ENCODE measurements at places on chromosomes 2 and 18.

DNA sequence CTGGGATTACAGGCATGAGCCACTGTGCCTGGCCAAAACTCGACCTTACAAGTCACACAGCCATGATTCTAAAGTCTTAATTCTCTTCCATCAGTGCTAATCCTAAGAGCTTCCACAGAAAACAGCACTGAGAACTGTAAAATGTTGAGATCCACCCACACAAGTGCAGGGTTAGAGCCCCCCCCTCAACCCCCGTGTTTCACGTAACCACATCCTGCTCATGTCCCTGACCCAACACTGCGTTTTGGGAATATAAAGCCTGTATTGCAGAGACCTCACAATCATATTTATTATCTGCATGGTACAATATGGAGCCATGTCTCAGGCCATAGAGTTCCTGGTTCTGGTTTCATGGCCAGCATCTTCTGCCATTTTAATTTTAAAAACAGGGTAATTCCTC, 110.8 kb downstream of the GBX2 start:
- DNase-seq = no peak

GRCh38 chr2:238652771-238653157, 195.1 kb upstream of the TWIST2 start:
- DNase-seq = no peak

DNA sequence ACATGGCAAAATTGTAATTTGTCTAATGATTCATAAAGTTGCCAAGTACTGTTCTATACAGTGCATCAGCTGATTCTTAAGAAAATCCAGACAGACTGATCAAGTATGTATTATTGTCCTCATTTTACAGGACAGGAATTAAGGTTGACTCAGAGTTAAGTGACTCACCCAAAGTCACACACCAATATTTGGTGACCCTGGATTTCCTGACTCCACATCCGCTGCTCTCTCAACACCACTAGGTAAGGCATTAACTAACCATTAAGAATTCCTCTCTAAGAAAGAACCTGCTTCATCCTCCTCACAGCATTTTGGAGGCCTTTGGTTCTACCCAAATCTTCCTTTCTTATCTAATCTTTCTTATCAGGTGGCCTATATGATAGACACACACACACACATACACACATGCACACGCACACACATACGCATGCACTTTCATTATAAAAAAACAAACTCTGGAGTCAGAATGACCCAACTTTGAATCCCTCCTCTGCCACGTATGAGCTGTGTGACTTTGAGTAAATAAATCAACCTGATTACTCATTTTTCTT, 150.8 kb downstream of the ANKRD44 start:
- no peak for DNase-seq

DNA sequence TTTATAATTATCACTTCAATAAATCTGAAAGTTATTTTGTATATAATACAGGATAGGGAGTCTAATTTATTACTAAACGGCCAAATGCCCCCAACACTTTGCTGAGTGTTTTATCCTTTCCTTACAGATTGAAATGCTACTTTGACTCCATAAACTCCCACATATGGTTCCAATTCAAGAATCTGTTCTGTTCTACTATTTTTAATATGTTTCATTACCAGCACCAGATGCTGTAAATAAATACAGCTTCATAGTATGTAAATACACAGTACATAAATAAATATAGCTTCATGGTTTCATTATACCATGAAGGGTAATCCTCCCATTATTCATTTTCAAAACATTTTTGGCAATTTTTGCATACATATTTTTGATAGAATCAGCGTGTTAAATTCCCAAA, 34.0 kb upstream of the MREG start:
- DNase-seq = no peak

DNA sequence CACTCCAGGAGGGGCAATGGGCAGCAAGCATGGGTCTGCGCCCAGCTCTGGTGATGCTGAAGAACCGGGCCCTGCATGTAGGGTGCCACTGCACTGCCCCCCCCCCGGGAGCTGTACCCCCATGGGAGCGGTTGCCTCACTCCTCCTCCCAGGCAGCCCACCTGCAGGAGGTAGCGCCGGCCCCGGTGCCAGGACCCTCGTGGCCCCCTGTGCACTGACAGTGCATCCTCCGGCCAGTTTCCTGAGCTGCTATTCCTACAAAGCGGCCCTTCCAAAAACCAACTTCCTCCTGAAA, 109.4 kb downstream of the ZNF516 start:
- DNase-seq = no peak

- DNase-seq = no peak
Observed at GRCh38 chr2:13462464-13462863, 745.7 kb downstream of the TRIB2 start.

DNA sequence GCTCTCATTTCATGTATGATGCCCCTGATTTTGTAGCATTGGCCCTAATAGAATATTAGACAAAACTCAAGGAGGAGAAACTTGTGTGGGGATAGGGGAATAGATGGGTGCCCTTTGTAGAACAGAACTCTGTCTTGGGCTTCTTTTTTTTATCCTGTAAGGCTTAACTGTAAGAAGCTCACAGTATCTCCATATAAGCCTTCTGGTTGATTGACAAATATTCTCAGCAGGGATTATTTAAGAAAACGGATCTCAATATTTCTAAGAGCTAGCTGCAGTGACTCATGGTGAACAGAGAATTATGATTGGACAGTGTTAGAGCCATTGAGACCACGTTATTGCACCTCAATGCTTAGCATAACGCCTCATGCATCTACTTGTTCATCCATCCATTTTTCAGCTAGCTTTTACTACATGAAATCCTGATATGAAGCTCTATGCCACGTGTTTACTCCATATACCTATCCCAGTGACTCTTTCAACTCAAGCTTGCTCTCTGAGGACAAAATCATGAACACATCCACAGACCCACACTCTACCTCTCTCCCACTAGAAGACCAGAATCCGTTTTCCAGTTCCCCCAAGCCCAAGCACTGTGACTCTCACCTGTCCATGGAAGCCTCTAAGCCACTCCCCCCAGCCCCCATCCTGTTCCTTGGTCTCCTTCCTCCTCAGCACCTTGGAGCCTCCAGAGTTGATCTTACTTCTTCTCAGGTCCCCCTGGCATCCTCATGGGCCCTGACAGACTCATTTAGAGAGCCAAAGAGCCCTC, 99.2 kb downstream of the BCL2L11 start:
- no peak for DNase-seq

GRCh38 chr2:100707016-100707947, 112.7 kb upstream of the NPAS2 start:
- no peak for DNase-seq

DNA sequence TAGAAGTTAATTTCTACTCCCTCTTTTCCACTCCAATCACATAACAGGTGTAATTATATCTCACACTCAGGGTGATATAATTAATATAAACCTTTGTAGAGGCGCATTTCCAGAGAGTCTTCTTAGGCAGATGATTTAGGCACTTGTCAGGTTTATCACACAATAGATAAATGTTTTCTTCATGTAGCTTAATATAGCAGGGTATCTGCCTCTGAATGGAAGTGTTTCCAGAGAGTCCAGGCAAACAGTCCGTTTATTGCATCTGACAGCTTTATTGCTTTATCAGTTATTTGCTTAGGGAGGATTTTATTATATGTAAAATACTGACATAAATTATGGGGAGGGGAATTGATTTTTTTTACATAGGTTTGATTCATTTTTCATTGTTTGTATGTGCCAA, 766.3 kb downstream of the SLC4A3 start:
- DNase-seq = no peak

- no peak for DNase-seq
Observed at GRCh38 chr2:230155359-230155758, 64.4 kb downstream of the SP110 start.

- no peak for DNase-seq
Observed at GRCh38 chr2:10289352-10289751, 13.4 kb upstream of the HPCAL1 start.

- no peak for DNase-seq
Observed at GRCh38 chr2:155391613-155392130, 693.2 kb downstream of the KCNJ3 start.

DNA sequence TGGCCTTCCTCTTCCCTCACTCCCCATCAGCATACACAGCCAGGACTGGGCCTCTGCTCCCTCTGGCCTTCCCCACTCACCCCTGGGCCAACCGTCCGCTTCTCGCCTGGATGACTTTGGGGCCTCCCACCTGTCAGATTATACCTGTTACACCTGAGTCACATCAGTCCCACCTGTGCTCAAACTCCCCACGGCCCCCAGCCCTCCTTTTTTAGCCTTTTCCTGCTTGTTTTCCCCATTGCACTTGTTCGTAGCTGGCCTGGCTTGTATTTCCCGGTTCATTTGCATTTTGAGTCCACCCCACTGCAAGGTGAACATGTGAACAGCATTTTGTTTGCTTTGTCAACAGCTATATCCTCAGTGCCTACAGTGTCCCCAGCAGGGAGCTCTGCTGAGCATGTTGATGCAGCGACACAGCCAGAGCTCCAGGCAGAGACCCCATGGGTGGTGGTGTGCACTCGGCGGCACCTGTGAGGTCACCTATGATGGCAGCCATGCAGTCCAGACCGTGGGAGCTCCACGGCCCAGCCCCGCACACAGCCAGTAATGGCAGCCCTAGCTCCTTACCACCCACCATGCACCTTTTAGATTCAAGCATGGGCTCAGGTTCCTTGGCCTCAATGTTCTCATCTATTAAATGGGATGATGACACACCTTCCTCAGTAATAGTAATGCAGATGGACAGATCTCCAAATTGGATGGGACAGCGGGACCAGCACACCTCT, 276.4 kb upstream of the HS6ST1 start:
- DNase-seq = no peak

- no peak for DNase-seq
Observed at GRCh38 chr2:42941633-42942176, 149.3 kb upstream of the HAAO start.

- DNase-seq = no peak
Observed at GRCh38 chr18:9058406-9058805, 44.1 kb upstream of the NDUFV2 start.

DNA sequence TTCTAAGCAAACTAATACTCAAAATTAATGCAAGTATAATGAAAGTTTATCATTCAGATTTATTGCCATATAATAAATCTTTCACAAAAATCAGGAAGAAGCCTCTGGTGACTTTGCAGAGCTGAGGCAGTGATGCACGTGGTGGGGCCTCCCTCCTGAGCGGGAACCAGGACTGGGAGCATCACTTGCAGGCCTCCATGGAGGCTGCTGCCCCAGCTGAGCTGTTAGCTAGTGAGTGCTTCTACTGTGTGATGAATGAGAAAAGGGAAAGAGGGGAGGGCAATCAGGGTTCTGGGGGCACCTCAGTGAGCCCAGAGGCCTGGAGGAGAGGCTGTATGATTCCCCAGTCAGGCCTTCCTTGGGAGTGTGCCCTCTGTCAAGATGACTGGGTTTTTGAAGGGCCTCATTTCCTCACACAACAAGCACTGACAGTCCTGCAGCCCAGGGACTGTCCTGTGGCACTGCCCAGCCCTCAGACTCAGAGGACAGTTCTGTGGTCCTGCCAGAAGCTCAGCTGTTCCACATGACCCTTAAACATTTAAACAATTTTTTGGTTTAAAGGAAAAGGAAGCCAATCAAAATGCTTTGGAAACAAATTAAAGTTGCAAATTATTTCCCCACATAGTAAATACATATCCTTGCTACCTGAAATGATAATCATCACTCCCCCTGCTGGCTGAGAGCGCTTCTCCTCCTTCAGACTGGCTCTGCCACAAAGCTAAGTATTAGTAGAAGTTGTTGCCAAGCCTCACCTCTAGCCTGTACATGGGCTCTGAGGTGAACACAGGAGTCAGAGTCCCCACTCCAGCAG, 90.9 kb upstream of the SMAD7 start:
- DNase-seq = no peak

- no peak for DNase-seq
Observed at GRCh38 chr2:240215676-240216051, 75.2 kb upstream of the OTOS start.

- DNase-seq = no peak
Observed at GRCh38 chr2:138081225-138082073, 117.2 kb downstream of the HNMT start.

- DNase-seq = no peak
Observed at GRCh38 chr2:103005393-103005792, 243.6 kb downstream of the TMEM182 start.

GRCh38 chr2:101673920-101674319, 23.6 kb upstream of the MAP4K4 start:
- DNase-seq = no peak

GRCh38 chr18:66616523-66616983, 12.7 kb upstream of the CDH19 start:
- DNase-seq = no peak

- no peak for DNase-seq
Observed at GRCh38 chr18:79513381-79514081, 117.8 kb downstream of the NFATC1 start.

Data from activated naive CD4-positive, alpha-beta T cell (primary cell).